Mammary epithelial cell (primary cell): ENCODE measurements at places on chromosomes 12 and 14. TPM values are rescaled to one million over a fixed set of nuclear protein-coding genes. Genes with fewer than 3 reads are reported as not detected.
A peak's percentile ranks its signal among the peaks of the same experiment; 100 is the strongest.

GRCh38 chr12:40170593-40170992, 54.2 kb upstream of the LRRK2 start:
- DNase-seq = no peak

DNA sequence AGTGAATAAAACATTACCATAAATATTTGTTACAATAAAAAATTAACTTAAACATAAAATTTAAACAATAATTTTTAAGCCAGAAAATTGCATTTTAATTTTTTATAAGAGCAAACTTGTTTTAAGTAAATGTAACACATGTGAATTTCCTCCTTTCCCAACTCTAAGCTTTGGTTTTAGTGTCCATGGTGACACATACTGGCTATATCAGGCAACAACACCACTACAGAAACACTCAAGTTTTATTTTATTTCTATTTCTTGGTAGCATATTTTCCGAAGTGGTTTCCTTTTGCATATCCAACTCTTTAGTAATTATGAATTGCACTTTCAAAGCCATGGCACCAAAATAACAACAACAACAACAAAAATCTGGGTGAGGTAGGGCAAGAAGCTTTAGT, 2.2 kb downstream of the NELL2 start:
- DNase-seq = no peak

DNA sequence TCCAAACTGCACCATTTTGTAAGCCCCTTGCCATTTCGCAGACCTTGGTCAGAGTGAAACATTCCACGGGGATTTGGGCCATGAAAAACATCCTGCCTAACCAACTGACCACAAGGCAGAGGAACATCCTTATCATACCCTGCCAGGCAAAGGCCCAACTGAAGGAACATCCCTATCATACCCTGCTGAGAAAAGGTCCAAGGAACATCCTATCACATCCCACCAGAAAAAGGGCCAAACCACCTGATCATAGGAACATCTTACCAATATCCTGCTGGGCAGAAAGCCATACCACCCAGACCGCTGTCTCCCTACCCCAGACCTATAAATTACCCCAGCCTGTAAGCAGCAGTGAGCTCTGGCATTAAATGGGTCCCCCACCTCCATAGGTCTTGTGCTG, 19.4 kb upstream of the LRRC9 start:
- DNase-seq = no peak

GRCh38 chr14:24965934-24966578, 83.9 kb downstream of the STXBP6 start:
- peak; percentile 35 for DNase-seq

DNA sequence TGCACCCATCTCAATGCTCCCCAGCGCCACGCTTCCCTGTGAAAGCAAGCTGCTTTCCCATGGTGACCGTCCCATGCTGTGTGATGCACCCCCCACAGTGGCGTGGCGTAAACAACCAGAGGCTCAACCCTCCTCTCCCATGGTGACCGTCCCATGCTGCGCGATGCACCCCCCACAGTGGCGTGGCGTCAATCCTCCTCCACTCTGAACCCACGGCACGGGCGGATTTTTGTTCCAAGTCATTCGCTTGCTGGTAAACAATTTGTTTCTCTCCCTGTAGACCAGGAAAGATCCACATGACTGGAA, 8.9 kb downstream of the STX2 start:
- DNase-seq = no peak

GRCh38 chr14:29102996-29103395, 336.4 kb downstream of the FOXG1 start:
- DNase-seq = no peak

DNA sequence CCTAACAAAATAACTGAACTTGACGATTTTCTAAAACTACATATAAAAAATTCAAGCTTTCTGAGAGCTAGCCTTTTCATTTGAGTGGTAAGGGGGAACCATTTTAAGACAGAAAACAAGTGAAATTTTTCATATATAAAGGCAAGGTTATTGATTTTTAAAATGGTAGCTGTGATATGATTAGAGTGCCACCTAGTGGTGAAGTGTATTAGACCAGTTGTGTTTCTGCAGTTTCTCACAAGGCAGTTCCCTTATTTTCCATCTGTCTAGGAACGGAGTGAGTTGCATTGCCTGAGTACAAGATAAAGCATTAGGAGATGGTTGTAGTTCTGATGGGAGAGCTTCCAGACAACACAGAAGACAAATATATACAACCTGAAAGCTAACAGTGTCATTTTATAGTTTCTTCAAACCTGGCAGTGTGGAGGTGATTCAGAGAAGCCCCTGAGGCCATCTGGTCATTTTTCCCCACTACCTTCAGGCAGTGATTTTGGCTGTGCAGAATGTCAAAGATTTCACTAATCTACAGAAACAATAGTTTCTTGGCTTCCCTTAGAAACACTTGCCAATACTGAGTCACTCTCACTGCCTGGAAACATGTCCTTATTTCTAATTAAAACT, 180.8 kb downstream of the C12orf50 start:
- DNase-seq = peak; percentile 48

GRCh38 chr14:55316564-55316963, 45.3 kb downstream of the FBXO34 start:
- no peak for DNase-seq

GRCh38 chr12:124744273-124744640, 119.4 kb downstream of the SCARB1 start:
- no peak for DNase-seq

DNA sequence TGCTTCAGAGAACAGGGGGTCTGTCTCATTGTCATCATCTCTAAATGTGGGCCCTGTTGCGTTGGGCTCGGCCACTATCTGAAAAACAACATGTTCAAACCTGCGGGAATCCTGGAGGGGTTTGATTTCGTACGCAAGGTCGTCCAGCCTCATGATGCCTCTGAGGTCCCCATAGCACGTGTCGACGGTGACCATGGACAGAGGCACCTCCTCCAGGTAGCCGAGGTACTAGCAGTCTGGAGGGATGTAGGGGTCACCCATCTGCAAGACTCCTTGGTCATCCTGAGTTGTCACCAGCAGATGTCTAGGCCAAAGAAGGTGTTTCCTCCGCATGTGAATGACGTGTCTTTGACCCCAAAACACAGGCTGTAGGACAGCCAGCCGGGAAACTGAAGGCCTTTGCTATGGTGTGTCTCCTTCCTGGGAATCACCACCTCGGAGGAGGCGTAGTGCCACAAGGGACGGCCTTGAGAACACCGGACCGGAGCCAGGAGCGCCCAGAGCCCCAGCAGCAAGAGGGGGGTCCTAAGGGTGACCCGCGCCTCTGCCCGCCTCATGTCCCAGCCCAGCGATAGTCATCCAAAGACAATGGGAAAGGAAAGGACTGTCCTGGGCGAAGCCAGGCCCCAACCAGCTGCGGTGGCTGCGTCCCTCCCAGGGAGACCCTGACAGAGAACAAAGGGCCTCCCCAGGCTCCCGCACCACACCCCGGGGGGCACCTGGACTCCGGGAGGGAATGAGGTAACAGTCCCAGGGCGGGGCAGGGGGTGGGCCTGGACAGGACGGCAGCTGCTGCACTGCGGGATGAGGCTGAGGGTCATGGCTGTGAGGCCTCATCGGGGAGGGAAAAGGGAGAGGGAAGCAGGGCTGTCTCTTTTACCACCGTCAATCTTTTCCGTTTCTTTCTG, 445.5 kb downstream of the TMEM121 start:
- DNase-seq = no peak

GRCh38 chr12:9065607-9065856, 50.2 kb downstream of the A2M start:
- DNase-seq = no peak

DNA sequence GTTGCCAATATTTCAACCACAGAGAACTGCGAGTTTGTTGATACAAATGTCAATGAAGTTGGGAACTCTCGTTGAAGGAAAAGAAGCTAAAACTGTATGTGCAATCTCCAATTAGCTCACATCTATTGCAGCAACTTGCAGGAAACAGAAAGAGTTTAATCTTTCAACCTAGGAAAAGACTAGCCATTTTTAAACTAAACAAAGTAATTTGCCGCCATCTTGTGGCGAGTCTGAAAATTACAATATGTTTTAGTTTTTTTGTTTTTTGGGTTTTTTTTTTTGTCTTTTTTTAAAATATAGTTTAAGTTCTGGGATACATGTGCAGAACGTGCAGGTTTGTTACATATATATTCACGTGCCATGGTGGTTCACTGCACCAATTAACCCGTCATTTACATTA, 131.2 kb upstream of the FOXG1 start:
- peak; percentile 27 for DNase-seq

LTA4H gene
- 98.9 TPM for polyA plus RNA-seq

C12orf54 gene
- 1.9 TPM for polyA plus RNA-seq

CCDC175 gene
- polyA plus RNA-seq = not detected

KCNC2 gene
- not detected for polyA plus RNA-seq
